ENCODE measurements at places on chromosomes 3 and 15.

GRCh38 chr3:46994801-46995731 is 15.6 kb downstream of the NBEAL2 start:
- DNase-seq = peak; percentile 66

- DNase-seq = no peak
Observed at GRCh38 chr3:189143321-189143720, 28.4 kb upstream of the TPRG1 start.

DNA sequence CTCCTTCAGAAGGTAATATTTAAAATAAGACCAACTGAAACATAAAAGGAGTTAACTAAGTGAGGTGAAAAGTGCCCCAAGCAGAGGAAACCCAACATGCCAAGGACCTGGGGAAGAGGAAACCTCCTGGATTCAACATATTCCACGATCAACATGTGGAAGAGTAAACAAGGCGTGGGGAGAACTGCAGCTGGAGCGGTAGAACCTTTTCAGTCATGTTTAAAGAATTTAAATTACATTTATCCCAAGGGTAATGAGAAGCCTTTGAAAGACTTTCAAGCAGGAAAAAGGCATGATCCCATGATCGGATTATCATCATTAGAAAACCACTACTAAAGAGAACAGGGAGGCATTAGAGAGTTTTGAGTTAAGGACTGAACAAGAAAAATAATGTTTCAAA is 330.7 kb downstream of the FHIT start:
- DNase-seq = no peak

GRCh38 chr3:195186041-195186709 is 84.8 kb downstream of the XXYLT1 start:
- DNase-seq = no peak
